ENCODE measurements at places on chromosomes 2 and 18.

GRCh38 chr2:156004459-156004858 lies 328.1 kb downstream of the NR4A2 start:
- no peaks in the 10 kb centered on the region for H3K4me1 ChIP-seq
- no peaks in the 10 kb centered on the region for H3K27me3 ChIP-seq
- no peak overlapping the region for H3K4me3 ChIP-seq
- no peak overlapping the region for H3K27ac ChIP-seq
- DNase-seq = no peak

- H3K27me3 ChIP-seq = no peaks in the 10 kb centered on the region
- H3K4me3 ChIP-seq = no peak overlapping the region
Observed at GRCh38 chr18:68467957-68468356, 247.0 kb downstream of the TMX3 start.

DNA sequence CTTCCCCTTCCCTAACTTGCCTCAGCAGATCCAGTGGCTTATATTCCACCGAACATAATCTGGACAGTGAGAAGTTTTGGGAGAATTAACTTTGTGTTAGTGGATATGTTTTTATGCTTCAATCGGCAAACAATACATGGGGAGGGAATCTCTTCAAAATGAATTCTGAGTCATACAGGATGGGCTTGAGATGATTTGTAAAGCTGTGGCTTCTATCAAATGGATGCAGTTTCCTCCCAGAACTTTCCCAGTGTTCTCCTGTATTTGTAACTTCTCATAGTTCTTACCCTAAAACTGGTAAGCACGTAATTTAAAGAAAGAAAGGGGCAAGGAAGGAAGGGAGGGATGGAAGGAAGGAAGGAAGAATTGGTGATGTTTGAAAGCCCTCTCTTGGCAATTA lies 36.8 kb downstream of the PDCL3 start:
- no peaks in the 10 kb centered on the region for H3K27me3 ChIP-seq
- no peak for DNase-seq
- H3K4me1 ChIP-seq = peaks cover 3% of the 10 kb centered on the region
- H3K27ac ChIP-seq = no peak overlapping the region

- DNase-seq = no peak
- no peaks in the 10 kb centered on the region for H3K27me3 ChIP-seq
- H3K27ac ChIP-seq = no peak overlapping the region
- H3K4me3 ChIP-seq = no peak overlapping the region
Observed at GRCh38 chr2:17818235-17818815, 2.1 kb downstream of the MSGN1 start.

- no peaks in the 10 kb centered on the region for H3K36me3 ChIP-seq
- H3K4me1 ChIP-seq = no peaks in the 10 kb centered on the region
- no peak overlapping the region for H3K4me3 ChIP-seq
- DNase-seq = no peak
- H3K27ac ChIP-seq = no peak overlapping the region
- H3K27me3 ChIP-seq = no peaks in the 10 kb centered on the region
Observed at GRCh38 chr2:161039071-161039470, 121.2 kb upstream of the TANK start.

- no peak overlapping the region for H3K27ac ChIP-seq
- H3K4me1 ChIP-seq = no peaks in the 10 kb centered on the region
- H3K36me3 ChIP-seq = no peaks in the 10 kb centered on the region
- H3K27me3 ChIP-seq = no peaks in the 10 kb centered on the region
Observed at GRCh38 chr2:41521211-41521610, 526.6 kb upstream of the PKDCC start.

GRCh38 chr2:179478771-179479170 lies 214.1 kb upstream of the SESTD1 start:
- no peak overlapping the region for H3K27ac ChIP-seq
- no peaks in the 10 kb centered on the region for H3K4me1 ChIP-seq
- H3K36me3 ChIP-seq = no peaks in the 10 kb centered on the region
- DNase-seq = no peak
- no peaks in the 10 kb centered on the region for H3K27me3 ChIP-seq
